ENCODE measurements at places on chromosomes 11 and 22.

DNA sequence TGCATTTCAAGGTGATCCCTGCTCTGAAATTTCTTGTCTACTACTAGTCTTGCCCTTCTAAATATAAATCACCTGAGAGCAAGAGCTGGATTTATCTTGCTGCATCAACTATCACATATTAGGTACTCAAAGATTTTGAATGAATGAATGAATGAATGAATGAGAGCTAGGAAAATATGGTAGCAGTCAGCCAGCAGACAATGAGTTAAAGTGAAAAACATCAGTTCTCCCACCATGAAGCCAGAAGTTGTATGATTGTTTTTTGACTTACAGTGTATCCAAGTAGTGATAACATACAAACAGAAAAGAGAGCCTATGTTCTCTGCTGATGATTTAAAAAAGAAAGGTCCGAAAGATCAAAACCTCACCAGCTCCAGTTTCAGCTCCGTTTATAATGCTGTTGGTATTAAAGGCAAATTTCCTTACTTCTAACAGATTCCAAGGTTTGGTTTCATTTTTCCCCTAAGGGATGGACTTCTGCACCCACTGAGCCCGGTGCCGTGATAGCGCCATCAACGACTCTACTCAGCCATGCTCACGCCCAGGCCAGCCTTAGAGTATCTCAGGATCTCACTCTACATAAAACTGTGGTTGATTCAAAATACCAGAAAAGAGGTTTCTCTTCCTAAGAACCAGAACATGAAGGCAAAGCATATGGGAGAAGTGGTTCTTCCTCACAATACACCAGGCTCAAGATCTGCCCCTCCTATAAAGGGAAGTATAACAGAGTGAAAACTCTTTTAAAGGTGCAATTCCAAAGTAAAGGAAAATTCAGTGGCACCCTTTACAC lies 92.0 kb downstream of the SGSM3 start:
- DNase-seq = no peak

- DNase-seq = no peak
These were observed 8.7 kb upstream of the GDPD5 start for GRCh38 chr11:75534259-75535069.

- DNase-seq = no peak
These were observed 780.6 kb downstream of the OPCML start for GRCh38 chr11:132751516-132752250.

DNA sequence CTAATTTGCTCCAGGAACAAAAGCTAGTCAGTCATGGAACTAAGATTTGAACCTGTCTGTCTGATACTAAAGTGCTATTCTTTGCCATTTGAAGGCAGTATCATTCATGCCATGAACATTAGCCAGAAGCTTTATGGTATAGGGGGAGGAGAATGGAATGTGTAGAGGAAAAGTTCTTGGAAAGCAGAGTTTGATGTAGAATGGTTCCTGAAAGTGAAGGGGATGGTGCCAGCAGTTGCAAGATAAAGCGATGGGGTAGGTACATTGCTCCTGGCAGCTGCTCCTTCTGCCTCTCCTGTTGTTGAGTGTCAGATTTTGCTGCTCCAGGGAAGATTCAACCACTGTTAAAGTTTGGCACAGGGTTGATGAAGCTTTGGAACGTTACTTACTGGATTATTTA lies 53.4 kb downstream of the ARHGAP42 start:
- no peak for DNase-seq

GRCh38 chr11:69624293-69624692 lies 16.7 kb upstream of the CCND1 start:
- DNase-seq = no peak

DNA sequence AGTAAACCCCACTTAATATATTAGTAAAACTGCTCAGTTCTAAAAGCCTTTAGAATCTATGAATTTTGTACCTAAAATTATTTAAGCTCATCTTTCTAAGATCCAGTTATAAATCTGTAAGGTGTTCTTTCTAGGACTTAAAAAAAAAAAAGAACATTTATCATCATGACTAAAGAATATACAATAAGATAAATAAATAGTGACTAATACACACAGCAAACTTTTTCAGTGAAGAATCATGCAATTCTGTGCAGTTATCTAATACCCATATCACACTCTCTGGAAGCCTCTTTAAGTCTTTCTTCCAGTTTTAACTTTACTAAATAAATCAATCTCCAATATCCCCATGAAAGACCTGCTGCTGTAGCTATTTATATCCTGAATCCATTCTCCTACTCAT lies 59.8 kb downstream of the CEP57 start:
- no peak for DNase-seq

DNA sequence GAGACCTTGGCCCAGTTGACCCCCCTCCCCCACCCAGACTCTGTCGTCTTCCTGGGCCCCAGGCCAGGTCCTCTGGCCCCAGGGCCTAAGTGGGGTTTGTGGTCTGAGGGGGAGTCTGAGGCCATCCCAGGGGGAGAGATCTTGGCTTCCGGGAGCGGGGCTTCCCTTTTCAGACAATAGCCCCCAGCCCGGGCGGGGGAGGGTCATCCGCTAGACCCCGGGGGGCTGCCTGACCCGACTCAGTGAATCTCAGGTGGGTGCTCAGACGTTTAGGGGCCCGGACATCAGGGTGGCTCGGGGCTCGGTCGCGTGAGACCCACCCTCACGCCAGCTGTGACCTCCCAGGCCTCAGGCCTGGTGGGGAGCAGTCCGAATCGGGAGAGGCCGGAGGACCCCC lies 609 bp downstream of the MAPK11 start:
- no peak for DNase-seq

DNA sequence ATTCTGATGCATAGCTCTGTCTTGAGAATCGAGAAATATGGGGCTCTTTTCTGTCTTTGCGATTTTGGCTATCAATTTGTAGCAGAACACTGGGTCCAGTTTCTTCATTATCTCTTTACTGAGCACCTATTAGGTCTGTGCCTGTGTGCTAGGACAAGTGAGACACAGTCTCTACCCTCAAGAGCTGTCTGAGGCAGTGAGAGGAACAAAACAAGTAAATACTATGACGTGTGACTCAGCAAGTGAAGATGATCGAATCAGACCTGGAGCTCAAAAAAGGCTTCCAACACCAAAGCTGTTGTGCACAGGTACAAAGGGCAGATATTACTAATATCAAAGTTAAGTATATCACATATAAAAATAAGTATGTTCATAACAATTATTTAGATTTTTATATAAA lies 52.4 kb downstream of the LGR4 start:
- no peak for DNase-seq

GRCh38 chr11:126284829-126285228 lies 1.9 kb downstream of the TIRAP start:
- DNase-seq = no peak

DNA sequence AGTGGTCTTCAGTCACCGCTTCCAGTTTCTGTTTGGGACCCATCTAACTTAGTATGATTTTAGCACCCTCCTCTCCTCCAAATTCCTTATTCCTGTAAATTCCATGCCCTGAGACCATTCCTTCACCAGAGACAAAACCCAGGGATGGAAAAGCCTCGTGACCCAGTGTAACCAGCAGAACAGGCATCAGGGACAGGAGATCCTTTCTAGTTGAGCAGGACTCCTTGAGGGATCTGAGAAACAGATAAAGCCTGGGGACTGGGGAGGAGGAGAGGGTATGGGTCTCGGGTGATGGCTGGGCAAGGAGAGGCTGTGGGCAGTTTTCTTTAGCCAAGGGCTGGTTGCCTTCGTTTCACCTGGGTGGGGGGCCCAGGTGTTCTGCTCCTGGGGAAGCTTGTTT lies 40.9 kb downstream of the TEAD1 start:
- no peak for DNase-seq

- DNase-seq = no peak
These were observed 95.1 kb downstream of the PARVA start for GRCh38 chr11:12472401-12473005.

DNA sequence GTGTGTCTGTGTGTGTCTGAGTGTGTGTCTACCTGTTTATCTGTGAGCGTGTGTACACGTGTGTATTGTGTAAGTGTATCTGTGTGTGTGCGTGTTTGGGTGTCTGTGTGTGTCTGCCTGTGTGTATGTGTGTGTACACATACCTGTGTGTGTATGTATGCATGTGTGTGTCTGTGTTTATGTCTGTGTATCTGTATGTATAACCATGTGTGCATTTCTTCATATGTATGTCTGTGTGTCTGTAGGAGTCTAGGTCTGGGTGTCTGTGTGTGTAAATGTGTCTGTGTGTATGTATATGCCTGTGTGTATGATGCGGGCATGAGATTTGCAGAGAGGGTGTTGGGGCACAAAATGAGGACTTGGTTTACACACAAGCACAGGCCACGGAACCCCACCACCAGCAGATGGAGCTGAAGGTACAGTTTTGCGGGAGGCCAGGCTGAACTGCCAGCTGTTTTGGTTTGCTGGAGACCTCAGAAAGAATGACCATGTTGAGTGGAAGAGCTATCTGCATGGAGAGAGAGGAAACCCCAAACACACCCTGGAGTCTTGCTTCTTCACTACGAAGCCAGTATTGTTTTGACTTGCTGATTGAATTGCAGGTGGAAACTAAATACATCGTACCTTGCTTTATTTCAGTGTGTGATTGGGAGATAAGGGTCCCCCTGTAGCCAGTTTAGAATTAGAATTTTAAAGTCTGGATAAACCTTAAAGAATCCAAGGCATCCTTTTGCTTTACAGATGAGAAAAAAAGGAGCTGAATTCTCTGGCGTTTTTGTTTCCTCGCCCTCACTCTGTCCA lies 497.2 kb downstream of the NTM start:
- DNase-seq = peak; percentile 98

- DNase-seq = no peak
These were observed 2.4 kb downstream of the ZC3H12C start for GRCh38 chr11:110095554-110095953.

DNA sequence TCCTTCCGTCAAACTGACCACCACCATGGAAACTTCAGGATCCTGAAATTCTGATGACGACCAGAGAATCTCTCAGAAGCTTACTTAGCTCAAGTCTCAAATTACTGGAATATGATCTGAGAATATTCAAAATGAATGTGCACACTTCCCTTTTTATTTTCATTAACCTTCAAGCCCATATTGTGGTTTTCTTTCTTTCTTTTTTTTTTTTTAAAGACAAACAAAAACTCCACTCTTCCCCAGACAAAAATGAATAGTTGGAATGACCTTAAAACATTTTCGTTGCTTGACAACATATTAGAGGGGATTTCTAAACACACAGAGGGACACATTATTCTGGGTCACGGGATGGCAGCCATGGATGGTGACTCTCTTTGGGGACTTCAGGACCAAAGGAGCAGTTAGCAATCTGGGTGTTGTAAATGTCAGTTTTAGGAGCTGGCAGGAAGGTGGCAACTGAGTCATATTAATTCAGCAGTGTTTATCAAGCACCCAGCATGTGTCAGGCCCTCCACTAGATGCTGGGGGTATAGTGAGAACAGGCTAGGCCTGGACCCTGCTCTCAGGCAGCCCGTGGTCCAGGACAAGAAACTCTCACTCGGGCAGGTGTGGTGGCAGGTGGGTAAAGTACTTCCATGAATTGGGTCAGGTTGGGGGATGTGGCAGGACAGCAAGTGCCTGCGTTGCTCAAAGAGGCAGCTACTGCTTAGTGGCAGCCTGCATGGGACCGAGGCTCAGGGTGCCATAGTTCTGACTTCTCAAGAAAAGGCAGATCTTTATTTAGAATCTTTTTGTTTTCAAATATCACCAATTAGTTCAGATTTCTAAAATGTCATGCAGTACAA lies 126.1 kb downstream of the HIPK3 start:
- no peak for DNase-seq

- no peak for DNase-seq
These were observed 1.6 kb downstream of the CD59 start for GRCh38 chr11:33734441-33735270.

DNA sequence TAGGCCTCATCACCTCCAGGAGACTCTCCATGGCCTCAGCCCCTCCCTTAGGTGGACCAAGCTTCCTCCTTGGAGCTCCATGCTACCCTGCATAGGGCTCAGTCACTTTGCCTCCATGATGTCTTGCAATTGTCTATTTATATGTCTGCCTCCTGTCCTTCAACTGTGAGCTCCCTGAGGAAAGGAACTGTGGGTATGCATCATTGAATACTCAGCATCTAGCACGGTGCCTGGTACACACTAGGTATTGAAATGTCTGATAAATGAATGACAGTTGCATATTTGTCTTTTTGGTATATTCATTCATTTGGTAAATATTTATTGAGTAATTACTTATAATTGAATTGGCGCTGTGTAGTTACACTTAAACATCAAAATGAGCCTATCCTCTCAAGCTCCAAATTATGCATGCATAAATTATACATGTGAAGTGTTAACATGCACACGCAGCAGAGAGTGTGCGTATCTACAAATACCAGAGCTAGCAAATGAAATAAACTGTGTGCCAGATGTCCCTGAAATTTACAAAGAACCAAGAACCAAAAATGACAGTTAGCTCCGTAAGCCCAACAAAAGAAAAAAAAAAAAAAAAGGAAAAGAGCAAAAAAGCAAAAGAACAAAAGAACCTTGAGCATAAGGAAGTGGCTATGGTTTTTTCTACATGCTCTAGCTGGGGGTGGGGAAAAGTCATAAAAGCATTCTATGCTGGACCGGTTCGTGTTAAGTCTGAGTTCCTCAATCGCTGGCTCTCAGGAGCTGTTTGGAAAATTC lies 25.2 kb downstream of the GRAP2 start:
- DNase-seq = no peak

DNA sequence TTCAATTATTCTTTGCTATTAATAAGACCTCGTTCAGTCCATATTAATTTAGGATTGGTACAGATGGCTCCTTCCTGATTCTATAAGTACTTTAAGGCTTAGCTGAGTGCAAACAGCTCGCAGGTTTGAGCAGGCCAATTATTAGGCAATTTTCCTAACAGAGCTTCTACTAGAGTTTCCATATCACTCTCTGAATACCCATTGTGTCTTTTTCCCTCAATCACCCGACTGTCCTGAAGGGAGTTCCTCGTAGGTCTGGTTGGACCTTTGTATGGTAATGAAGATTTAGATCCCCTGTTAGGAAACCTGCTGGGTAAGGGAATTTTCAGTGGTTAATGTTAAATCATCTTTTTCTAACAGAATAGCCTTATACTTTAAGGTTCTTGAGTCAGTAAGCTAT lies 61.1 kb downstream of the ARHGAP42 start:
- DNase-seq = no peak

GRCh38 chr11:80383655-80384054 lies 942.8 kb upstream of the TENM4 start:
- DNase-seq = no peak

DNA sequence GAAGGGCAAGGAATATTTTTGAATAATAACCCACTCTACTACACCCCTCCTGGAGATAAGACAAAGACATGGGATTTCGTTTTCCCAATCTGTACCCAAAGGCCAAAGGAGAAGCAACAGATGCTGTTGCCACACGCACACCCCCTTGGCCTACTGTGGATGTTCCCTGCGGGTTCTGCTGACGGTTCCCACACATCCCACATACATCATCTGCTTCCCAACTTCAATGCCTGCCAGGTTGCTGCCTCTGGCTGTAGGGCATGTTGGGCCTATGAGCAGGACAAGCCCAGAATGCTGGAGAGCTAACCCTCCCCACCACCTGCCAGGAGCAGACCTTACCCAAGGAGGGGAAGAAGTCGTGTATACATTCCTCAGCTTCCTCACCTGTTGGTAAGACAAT lies 13.6 kb upstream of the RBFOX2 start:
- no peak for DNase-seq

GRCh38 chr11:58579192-58580129 lies 598 bp downstream of the ZFP91 start:
- DNase-seq = peak; percentile 91
